ENCODE measurements at places on chromosomes 16 and 17.

DNA sequence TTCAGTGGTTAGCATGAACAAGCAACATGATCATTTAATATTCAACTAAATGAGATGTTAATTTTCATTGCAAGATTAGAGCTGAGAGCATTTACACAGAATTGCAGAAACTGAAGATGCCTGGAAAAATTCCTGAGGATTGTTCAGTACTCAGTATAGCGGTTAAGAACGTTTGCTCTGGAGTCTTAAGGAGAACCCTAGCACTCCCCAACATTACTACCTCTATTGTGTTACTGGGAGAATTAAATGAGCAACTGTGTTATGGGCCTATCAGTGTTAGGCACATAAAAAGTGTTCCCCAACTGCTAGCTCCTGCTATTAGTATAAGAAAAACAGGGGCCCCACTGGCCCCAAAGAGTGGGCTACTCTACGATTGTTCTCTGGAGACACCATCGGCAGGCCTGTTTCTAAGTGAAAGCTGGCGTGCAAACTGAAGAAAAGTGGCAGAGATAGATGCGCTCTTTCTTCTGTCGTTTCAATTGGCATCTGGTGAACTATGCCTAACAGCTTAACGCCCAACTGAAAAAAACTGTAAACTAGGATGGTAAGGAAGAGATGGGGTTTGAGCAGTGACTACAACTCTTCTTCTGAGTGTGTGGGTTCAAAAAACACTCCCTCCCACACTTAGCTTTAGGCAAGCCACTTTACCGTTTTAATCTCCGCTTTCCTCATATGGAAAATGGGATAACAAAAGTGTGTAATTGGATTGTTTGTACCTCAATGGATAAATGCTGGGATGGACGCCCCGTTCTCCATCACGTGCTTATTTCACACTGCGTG, 1.3 kb downstream of the CDR2 start:
- DNase-seq: peak; percentile 20

- no peak for DNase-seq
Observed at GRCh38 chr17:79595921-79596320, 14.9 kb downstream of the RBFOX3 start.

GRCh38 chr17:78316115-78316866, 43.6 kb downstream of the SOCS3 start:
- no peak for DNase-seq

DNA sequence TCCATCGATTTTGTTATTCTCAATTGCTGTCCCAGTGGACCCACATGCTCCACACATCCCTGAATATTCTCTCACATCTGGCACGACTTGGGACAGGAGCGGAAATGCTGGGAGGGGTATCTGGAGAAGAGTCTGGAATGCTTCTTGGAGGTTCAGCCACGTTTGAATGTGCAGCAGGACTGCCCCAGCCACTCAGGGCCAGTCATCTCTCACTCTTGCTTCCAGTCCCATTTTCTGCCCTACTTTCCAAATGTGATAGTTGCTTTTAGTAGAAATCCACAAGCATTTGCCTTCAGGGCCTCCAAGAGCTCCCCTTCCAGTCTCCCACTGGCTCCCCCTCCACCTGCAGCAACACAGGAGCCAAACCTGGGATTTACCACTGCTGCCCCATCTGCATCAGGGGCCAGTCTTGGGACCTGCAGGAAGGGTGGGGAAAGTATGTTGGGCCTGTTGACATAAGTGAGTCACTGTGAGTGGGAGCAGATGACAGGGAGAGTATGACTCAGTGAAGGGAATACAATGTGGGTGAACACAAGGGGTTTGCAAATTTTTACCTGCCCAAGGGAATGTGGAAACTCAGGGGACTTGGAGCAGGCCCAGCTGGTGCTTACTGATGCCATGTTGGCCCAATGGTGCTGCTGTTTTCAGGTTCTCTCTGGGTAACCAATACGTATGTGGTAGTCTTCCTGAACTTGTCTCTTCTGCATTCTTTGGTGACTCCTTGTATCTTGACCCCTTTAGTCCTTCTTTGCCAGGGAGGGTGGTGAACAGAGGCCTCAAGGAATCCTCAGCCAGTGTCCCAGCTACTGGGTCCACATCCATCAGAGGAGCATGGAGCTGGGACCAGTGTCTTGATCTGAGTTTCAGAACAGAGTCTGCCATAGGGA, 78.8 kb upstream of the CRHR1 start:
- no peak for DNase-seq

DNA sequence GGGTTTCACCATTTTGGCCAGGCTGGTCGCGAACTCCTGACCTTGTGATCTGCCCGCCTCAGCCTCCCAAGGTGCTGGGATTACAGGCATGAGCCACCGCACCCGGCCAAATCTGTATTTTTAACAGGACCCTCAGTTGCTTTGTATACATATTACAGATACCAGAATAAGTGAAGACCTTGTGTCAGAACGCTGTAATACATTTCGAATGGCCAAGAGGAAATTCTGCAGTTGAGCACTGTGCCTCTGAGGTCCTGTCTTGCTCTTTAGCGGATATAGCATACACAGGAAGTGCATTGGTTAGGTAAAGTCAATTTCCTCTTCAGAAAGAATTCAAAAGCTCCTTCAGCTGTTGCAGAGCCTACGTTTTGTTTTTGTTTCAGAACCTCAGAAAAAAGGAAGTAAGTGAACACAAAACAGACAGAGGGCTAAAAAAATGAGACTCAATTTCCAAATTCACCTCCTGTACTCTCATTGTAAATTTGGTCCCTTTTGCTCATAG, 15.7 kb downstream of the CRLF3 start:
- DNase-seq: no peak

GRCh38 chr17:71052971-71053370, 883.6 kb downstream of the KCNJ2 start:
- DNase-seq: no peak

DNA sequence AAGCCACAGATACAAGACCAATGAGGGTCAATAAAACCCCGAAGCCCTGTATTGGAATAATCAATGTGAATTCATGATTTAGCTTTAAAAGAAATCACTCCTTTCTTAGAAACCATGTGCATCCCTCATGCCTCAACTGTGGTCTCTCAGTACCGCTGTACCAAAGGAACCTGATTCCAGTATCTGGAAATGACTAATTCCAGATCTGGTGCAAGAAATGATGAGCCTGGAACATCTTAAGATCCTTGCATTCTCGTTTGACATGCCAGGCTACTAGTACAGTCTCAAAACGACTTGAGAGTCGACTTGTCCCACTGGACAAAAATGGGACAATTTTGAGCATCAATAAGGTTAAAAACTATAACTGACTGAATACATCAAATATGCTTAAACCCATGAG, 21.2 kb downstream of the USP31 start:
- no peak for DNase-seq

DNA sequence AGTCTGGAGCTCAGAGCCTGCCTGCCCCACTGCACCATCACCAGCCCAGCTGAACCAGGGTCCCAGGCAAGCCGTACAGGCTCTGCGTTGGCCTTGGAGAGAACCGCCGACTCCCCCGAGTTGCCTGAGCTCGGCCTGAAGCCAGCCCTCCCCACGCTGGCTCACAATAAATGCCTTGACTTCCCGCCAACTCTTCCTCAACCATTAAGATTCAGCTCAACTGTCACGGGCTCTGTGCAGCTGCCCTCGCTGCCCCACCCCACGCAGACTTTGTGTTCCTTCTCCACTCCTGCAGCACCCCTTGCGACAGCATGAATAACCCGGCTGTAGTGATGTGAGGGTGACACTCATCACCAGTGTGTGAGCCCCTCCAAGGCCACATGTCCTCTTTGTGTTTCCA, 4.8 kb upstream of the QPRT start:
- DNase-seq: no peak

Data from mesenchymal stem cell (in vitro differentiated cells and primary cell).